Hepatocyte (in vitro differentiated cells): ENCODE measurements at places on chromosomes 16 and 17. TPM values are rescaled to one million over a fixed set of nuclear protein-coding genes. Genes with fewer than 3 reads are reported as not detected.
A peak's percentile ranks its signal among the peaks of the same experiment; 100 is the strongest.

TLCD3B gene
- total RNA-seq, result not detected in 2 replicates

CSH2 gene
- 1.4 and 2.8 TPM in 2 replicates for total RNA-seq

CCL5 gene
- total RNA-seq, result 0.72 and 1.4 TPM in 2 replicates

DNA sequence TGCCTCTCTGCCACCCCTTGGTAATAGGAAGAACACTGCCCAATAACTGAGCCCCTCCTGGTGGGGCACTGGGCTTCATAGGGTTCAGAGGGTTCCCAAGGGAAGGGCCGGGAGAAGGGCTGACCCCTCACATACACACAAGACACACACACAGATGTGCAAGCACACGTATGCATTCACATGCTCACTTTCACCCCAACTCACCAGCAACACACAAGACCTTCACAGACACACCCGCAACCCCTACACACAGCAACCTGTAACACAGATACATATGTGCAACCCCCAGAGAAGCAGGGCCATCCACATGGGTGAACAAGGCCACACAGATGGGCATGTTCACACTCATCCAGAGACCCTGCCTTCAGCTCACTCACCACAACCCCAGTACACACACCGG, 225.1 kb downstream of the ZNF423 start:
- no peak for DNase-seq

GRCh38 chr16:87956365-87957231, 5.4 kb downstream of the BANP start:
- peak; percentile 67 for DNase-seq

DNA sequence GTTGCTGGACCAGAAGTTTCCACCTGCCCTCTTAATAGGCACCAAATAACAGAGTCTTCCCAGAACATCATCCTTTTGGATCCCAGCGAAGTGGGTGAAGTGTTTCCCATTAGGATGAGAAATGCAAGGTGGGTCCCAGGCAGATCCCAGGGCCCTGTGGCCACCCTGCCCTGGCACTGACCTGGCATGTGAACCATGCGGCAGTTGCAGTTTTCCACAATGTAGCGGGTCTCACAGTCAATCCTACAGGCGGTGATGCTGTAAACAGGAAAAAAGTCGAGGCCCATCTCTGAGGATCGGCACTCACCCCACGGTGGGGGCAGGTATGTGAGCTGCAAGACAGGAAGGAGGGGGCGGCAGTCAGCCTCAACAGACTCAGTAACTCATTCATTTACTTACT, 36.4 kb downstream of the SPACA3 start:
- no peak for DNase-seq

DNA sequence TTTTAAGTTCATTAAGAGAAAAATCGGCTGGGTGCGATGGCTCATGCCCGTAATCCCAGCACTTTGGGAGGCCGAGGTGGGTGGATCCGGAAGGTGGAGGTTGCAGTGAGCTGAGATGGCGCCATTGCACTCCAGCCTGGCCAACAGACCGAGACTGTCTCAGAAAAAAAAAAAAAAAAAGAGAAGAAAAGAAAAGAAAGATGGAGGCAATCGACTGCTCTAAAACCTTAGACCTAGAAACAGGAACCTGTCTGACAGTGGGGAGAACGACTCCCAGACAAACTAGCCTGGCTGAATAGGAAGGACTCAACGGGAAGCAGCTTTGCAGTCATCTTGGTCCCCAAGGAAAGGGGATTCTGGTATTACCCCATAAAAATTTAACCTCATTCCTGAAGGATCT, 13.7 kb downstream of the MRC2 start:
- DNase-seq, result no peak
